Stimulated activated CD8-positive, alpha-beta memory T cell treated with anti-CD3 and anti-CD28 coated beads, Interleukin-12 subunit alpha, Interleukin-12 subunit beta, amount 100 ng/mL, for 4 hours (primary cell): ENCODE measurements at places on chromosomes 2 and 18.

GRCh38 chr18:28284132-28284531, 107.2 kb upstream of the CDH2 start:
- no peak for DNase-seq

DNA sequence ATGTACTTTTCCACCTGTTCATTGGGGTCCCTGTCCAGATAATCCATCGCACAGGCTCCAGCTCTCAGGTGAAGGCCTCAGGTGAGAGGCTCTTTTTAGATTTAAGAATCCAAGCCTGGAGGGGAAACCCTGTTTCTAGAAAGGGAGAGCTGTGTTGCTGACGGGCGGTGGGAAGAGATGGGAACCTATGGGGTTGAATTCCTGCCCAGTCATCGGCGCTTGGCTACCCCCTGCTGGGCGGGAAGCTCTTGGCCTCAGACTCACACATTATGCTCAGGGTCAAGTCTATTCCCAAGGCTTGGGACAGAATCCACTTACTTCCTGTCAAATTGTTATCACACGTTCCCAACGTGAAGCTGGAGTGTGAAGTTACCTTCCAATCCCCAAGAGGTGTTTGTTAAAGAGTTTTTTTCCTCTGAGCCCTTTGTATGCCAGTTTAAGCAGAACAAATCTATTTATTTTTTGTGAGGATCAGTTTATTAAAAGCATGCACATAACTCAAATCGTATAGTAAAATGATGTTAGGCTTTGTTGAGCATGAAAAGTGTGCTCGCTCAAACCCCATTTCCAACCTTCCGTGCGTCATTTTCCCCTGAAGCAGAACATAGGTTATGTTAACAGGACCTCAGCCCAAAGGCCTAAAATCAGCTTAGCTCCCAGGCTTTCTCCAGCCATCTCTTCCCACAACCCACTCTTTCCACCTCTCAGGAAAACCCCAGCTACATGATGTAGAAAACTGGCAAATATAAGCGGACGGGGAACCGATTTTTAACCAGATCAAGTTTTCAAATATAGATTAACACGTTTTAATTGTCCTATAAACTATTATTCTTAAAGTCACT, 181.7 kb upstream of the ETAA1 start:
- no peak for DNase-seq

DNA sequence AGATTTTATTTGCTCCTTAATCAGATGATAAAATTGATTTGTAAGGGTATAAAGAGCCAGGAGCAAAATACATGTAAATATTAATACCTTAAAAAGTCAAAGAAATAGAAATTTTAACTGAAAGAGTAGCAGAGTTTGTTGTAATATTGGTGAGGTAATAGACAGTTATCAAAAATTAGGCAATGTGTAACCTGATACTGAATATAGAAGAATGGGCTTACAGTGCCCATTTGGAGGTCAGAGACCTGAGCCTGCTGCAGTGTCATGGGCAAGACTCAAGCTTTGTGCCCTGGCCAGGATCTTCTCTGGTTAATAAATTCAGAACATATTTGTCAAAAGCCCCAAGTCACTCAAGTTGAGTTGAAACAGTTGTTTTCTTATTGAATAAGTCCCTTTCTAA, 29.7 kb upstream of the TMEM247 start:
- DNase-seq, result no peak

GRCh38 chr2:16166327-16166981, 226.1 kb downstream of the MYCN start:
- DNase-seq, result no peak

DNA sequence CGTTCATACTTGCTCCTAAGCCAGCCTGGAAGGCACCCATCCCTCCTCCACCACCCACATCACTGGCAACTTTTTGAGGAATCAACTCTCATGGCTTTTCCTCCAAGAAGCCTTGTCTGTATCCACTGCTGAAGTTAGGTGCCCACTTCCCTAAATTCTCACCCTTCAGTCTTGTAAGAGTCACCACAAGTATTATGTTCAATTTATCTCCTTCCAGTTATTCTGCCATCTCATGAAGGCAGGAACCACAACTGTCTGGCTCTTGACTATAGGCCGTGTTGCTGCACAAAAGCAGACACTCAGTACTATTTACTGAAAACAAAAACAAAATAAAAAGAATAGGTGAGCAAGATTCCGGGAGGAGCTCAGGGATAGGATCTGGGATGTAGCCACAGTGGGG, 234.8 kb downstream of the CYRIA start:
- DNase-seq, result no peak

DNA sequence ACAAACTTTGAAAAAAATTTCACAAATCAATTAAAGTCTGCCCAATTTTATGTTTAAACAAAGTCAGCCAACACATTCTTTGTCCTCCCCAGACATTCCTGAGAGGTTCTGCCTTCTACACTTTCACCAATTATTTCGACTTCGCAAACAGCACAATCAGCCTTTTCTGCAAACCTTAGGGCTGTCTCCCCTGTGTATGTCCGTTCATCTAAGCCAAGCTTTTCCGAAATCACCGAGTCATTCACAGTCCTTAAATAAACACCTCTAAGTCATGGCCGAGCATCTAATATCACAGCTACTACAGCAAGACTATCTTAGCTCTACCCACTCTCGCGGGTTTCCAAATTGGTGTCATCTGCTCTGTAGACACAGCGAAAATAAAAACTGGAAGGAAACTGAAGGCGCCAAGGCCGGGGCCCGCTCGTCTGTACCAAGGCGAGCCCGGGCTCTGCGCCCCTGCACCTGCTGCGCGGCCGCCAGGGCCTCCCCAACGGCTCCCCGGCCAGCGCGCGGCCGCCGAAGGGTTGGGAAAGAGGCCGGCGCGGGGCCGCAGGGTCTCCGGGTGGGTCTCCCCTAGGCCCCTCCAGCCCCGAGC, 730 bp downstream of the ODC1 start:
- DNase-seq, result no peak

GRCh38 chr2:3868012-3868805, 164.8 kb downstream of the DCDC2C start:
- no peak for DNase-seq

DNA sequence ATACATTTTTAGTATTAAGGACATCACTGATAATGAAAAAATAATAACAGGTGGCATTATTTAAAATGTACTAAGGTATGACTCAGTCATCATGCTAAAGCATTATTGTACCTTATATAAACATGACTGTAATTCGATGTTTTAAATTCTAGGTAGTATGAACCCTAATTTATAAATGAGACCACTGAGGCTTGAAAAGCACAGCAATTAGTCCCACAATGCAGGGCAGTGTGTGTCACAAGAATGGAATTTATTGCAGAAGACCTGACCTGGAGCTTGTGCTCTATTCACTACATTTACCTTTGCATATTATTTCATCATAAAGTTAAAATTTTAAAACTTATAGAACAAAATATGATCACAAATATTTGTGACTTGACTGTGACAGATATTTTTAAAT, 358.5 kb upstream of the DSEL start:
- DNase-seq, result no peak

- DNase-seq, result no peak
These were observed 12.8 kb downstream of the TFPI start for GRCh38 chr2:187541086-187542085.

- no peak for DNase-seq
These were observed 82.8 kb upstream of the DSEL start for GRCh38 chr18:67599277-67599676.

DNA sequence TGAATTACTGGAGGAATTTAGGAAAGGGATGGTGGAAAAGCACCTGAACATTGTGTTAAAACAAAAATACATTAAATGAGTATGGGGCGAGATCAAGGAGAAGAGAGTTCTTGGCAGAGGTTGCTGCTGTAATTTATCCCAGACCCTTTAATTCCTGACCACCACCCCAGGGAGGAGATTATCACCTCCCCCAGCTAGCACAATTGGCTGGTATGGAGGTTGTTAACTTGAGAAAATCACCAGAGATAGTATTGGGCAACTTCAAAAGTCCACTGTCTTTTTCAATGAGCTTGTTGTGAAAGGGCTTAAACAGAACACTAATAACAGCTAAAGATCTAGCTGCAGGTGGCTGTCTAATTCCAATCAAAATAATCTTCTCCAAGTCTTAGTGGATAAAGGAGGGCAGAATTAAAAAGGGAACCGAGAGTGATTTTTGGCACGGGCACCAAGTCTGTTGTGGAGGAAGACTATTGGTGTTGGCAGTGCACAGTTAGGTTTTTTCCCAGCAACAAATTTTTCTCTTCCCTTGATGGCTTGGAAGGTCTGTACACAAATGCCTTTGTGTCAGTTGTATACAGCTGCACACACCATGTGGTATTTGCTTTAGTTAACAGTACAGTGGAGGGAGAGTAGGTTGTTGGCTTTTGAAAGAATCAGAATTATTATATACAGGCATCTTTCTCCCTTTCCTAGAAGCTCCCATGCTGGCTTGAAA, 289.5 kb downstream of the SLC4A3 start:
- no peak for DNase-seq

GRCh38 chr2:207600231-207600630, 25.0 kb downstream of the METTL21A start:
- DNase-seq, result no peak

DNA sequence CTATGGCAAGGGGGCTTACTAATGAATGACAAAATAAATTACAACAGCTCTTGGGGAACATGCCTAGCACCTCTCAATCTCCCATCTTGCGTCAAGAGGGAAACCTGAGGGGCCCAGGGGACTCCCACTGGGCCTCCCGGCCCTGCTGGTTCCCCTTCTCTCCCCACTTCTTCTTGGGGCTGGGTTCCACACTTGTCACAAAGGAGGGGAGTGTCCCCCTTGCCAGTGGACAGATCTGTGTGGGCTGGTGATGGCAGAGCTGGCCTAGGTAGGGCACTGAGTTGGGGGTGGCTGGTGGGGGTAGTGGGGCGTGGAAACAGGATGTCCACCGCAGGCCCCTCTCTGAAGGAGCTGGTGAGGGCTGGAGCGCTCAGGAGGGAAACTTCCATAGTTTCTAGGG, 184.0 kb upstream of the HAAO start:
- DNase-seq, result no peak

DNA sequence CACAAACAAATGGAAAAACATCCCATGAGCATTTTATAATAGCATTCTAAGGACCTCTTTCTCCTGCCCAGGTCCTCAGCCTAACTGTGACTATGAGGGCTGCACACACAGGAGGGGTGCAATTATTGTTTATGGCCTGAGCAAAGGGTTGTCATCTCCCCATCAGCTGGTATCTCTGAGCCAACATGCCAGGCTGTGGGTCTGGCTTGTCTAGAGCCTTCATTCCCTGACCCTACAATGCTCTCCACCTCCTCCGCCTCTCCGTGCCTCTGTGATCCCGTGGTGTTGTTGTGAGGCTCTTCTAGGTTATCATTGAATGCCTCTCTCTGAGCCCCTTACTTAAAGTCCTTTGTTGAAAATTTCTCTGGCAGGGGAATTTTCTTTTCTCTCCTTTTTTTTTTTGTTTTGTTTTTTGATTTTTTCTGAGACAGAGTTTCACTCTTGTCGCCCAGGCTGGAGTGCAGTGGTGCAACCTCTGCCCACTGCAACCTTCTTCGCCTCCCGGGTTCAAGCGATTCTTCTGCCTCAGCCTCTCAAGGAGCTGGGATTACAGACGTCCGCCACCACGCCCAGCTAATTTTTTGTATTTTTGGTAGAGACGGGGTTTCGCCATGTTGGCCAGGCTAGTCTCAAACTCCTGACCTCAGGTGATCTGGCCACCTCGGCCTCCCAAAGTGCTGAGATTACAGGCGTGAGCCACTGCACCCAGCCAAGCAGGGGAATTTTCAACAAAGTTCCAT, 126.4 kb downstream of the SMAD7 start:
- no peak for DNase-seq

DNA sequence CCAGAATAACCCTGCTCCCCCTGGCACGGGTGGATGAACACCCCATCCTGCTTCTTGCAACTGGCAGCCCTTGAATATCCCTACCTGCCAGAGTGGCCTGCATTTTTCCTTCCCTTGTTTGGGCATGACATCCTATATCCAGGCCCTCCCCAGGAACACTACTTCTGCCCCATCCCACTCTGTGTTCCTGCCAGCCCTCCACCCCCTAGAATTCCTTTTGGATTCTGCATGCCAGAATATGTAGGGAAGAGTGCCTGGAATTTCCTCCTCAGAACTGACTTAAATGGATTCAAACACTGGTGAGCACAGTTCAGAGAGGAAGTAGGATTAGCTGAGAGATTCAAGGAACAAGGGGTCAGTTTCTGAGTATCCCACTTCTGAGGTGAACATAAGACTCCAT, 123.5 kb upstream of the PELI1 start:
- DNase-seq, result no peak

DNA sequence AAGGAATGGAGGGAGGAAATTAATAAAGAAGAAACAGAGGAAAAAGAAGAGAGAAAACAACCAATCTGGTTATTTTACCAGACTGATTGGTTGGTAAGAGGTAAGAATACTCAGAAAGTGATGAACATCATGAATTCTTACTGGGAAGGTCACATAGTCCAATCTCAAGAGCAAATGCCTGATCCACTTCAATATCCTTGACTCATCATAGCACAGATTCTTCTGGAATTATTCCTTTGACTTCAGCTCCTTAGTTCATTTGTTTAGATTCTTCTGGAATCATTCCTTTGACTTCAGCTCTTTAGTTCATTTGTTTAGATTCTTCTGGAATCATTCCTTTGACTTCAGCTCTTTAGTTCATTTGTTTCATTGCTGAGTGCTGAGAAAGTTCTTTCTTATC, 2030.6 kb upstream of the CELF4 start:
- DNase-seq, result no peak

- no peak for DNase-seq
These were observed 11.9 kb downstream of the GAL3ST2 start for GRCh38 chr2:241788572-241788971.

DNA sequence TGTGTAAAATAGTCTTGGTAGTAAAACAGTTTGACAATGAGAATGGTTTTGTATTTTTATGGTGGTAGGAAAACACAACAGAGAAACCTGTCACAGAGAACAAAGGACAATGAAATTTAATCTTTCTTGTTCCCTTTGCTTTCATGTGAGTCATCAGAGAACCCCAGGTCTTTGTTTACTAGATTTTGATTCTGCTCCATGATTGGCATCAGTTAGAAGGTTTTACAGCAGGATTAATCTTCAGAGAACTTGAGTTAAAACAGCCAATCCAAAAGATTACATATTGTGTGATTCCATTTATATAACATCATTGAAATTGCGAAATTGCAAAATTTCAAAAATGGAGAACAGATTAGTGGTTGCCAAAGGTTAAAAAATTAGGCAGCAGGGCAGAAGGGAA, 2.5 kb downstream of the APLF start:
- no peak for DNase-seq

- DNase-seq, result no peak
These were observed 95.8 kb downstream of the TGOLN2 start for GRCh38 chr2:85231952-85232351.

GRCh38 chr18:7604361-7604760, 37.2 kb downstream of the PTPRM start:
- no peak for DNase-seq

DNA sequence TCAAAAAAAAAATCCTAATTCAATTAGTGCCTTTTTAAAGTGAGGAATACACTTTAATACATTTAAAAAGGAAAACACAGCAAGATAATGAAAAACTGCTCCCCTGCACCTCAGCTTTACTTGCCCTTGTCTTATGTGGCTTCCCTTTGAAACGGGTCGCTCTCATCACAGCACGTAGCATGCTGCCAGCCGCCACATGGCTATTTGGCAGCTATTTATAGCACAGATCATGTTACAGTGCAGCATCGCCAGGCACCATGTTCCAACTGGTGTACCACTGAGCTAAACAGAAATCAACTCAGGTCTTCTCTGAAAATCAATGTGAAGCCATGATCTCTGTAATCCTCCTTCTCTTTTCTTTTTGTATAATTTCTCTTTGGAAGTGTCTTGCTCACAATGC, 65.1 kb downstream of the TMEM182 start:
- DNase-seq, result no peak

GRCh38 chr2:13667415-13667757, 950.6 kb downstream of the TRIB2 start:
- DNase-seq, result no peak
